ENCODE measurements at places on chromosomes 5 and 9. TPM values are rescaled to one million over a fixed set of nuclear protein-coding genes. Genes with fewer than 3 reads are reported as not detected.

Gene QRFP
- not detected for total RNA-seq

- no peak for DNase-seq
These were observed 28.1 kb downstream of the CPEB4 start for GRCh38 chr5:173916233-173916632.

DNA sequence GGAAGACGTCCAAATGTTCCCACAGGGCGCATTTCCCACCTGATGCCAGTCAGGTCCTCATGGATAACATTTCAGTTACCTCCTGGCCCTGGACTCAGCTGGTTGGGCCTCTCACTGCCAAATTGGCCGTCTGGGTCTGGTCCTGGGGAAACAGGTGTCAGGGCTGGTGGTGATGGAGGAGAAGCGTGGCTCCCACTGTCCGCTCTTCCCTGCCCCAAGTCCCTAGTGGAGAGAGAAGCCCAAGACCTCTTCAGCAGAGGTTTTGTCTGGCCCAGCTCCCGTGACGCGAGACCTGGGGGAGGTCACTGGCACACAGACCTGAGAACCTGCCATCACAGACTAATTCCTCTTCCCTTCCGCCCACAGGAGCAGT is 27.8 kb upstream of the PRDM12 start:
- DNase-seq: no peak

Gene HOMER1
- total RNA-seq: 6.8 TPM

Gene TMC1
- 0.13 TPM for total RNA-seq

- no peak for DNase-seq
These were observed 538 bp upstream of the ARHGEF28 start for GRCh38 chr5:73625372-73625943.

- no peak for DNase-seq
These were observed 891.1 kb upstream of the CTNND2 start for GRCh38 chr5:12795333-12795663.

Gene ABLIM3
- total RNA-seq: 5.1 TPM

DNA sequence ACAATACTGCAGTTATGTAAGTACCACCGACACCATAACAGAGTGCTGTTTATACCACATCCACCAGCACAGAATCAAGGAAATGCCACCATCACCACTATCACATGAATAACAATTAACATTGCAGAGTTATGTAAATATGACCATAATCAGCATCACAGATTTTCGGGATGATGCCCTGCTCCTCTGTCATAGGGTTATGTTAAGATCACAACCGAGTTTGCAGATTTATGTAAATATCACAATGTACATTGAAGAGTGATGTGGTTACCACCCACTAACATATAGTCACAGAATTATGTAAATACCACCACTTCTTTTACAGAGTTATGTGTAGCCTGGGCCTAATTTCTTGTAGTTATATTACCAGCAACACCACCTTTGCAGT is 61.8 kb downstream of the SHC3 start:
- DNase-seq: no peak

Gene ANKRD20A1
- 1.2 TPM for total RNA-seq

- DNase-seq: no peak
These were observed 110.7 kb downstream of the TLE1 start for GRCh38 chr9:81578606-81579005.

Gene TAF1L
- total RNA-seq: not detected

DNA sequence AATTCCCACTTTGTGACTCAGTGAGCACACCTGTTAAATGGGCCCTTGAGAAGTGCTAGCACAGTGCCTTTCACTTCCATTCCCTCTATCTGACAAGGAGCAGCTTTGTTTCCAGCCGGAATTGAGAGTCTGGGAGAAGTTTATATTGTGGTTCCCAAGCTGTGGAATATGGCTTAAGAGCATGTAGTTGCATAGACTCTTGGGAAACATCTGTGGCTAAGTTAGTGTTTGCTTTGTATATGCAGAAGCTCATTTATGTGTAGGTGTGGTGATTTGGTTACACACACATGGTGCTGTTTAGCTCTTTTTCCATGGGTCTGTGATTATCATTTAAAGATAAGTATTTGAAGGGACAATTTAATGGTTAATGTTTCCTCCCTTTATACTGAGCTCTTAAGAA is 110.5 kb upstream of the HMHB1 start:
- DNase-seq: no peak

GRCh38 chr9:110030632-110031031 is 177.3 kb downstream of the C9orf152 start:
- DNase-seq: no peak

- no peak for DNase-seq
These were observed 61.4 kb downstream of the SERINC5 start for GRCh38 chr5:80194468-80194867.

DNA sequence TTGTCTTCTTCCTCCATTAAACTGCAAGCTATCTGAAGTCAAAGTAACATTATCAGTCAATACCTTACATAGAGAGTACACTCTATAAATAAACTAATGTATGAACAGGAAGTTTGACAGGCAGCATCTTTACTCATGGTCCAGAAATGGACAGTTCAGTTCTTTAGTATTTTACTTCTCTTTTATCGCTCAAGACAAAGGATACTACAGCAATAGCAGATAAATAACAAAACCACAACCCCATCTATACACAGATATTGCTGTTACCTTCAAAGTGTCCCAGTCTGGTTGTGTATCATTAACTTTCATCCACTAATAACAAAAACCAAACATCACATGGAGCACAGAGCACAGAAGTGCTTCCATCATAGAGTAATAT is 46.4 kb downstream of the SEMA5A start:
- no peak for DNase-seq

- peak; percentile 82 for DNase-seq
These were observed 22.2 kb upstream of the RNU6ATAC start for GRCh38 chr9:134186471-134187109.

DNA sequence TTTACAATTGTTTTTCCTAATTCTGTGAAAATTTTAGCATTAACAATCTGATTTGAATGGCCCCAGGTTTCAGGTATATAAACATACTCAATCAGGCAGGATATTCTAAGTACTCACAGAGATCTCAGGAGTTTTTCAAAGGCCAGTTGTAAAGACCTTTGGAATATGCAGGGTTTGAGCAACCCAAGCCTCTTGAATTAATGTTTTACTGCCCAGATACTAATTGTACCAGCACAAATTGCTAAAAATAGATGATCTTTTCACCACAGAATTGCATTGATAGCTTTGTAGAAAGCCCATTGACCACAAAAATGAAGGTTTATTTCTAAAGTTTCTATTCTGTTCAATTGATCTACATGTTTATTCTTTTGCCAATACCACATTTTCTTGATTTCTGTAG is 186.5 kb downstream of the OSTF1 start:
- DNase-seq: no peak

GRCh38 chr5:78308703-78309102 is 14.2 kb upstream of the AP3B1 start:
- DNase-seq: no peak

DNA sequence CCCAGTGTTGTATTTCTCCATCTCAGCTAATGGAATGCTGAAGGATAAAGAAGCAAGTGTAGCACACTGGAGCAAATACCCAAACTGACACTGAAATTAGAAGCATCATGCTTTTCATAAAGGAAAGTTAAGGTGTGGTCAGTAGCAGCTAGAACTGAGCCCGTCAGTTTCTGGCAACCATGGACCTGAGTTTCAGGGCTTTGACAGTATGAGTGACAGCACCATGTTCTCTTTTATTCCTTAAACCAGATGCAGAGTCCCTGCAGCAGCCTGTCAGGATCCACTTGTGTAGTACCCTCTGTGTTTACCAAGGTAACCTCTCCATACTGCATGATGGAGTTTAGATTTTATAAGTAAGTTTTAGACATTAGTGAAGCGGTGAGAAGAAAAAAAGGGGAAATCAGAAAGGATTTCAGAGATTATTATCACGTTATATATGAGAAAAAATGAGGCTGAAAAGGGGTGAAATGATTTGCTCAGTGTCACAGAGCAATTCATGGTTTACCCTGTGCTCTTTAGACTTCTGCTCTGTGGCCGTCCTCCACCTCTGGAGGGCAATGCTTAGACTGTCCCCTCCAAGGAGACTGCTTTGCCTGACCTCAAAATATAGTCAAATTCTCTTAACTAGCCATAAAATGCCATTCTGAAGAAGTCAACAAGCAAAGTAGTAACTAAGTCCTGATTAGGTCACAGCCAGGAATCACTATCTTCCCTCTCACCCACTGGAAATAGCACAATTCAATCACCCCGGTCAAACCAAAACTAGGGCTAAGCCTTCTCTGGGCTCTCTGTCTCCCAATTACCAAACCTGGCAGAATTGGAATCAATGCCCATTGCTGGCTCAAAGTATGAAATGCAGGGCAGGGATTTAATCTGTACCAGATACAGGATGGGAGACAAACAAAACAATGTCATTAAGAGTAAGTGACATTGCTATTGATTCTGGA is 10.5 kb upstream of the MYOT start:
- no peak for DNase-seq

Gene CEL
- 12.1 TPM for total RNA-seq

GRCh38 chr9:134403682-134404301 is 77.5 kb downstream of the RXRA start:
- DNase-seq: peak; percentile 94

Gene ZDHHC11
- 3.8 TPM for total RNA-seq

DNA sequence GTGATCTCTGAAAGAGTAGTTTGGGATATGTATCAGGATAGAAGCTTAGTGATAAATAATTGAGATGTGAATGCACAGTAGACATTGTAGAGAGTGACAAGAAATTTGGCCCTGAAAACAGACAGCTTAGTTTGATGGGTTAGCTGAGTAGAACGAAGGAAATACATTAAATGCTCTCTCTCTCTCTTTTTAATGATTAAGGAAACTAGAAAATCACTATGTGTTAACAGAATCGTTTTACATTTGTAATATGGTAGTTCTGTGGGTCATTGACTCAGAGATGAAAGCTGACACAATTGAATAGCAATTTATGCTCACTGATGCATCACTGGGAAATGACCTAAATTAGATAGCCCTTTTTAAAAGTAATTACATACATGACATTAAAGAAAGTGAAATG is 739.8 kb upstream of the PTPRD start:
- no peak for DNase-seq

DNA sequence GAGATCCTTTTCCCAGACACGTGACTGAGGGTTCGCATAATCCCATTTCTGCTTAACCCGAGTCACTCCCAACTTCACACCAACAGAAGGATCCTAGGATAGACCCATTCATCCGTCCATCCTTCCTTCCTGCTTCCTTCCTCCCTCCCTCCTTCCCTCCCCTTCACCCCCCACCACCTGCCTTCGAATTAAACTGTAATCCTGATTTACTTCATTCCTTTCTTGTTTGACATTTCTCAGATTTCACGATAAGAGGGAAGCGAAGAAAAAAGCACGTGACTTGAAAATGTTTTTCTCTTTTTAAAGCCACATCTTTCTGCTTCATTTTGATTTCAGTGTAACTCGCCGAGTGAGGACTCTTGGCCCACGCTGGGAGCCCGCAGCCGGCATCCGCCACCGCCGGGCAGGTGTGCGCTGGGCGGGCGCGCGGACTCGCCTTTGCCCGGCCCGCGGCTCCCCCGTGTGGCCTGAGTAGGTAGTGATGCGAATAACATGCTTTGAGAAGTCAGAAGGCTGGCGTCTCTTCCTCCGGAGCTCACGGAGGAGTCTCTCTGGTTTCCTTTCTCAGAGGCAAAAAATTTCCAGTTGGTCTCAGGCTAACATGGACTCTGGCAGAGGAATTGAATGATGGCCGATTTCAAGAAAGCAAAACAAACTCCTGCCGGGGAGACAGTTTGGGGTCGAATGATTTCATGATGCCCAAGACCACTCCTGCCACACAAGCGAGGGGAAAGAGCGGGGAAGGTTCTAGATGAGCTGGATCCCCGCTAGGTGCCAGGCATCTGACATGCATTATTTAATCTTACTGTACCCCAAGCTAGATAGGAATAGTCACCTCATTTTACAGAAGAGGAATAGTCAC is 117.7 kb downstream of the SLC12A2 start:
- peak; percentile 95 for DNase-seq

Gene NXNL2
- not detected for total RNA-seq

- no peak for DNase-seq
These were observed 126.0 kb downstream of the FOXD1 start for GRCh38 chr5:73322437-73323076.

Gene ZMYND19
- total RNA-seq: 37.4 TPM

- no peak for DNase-seq
These were observed 38.9 kb upstream of the IQGAP2 start for GRCh38 chr5:76364226-76364589.

Gene FBXO10
- 3.0 TPM for total RNA-seq

Gene PTCH1
- total RNA-seq: 22.5 TPM

GRCh38 chr9:87594194-87594593 is 96.5 kb downstream of the DAPK1 start:
- DNase-seq: no peak

GRCh38 chr5:73638344-73639095 is 12.5 kb downstream of the ARHGEF28 start:
- no peak for DNase-seq

DNA sequence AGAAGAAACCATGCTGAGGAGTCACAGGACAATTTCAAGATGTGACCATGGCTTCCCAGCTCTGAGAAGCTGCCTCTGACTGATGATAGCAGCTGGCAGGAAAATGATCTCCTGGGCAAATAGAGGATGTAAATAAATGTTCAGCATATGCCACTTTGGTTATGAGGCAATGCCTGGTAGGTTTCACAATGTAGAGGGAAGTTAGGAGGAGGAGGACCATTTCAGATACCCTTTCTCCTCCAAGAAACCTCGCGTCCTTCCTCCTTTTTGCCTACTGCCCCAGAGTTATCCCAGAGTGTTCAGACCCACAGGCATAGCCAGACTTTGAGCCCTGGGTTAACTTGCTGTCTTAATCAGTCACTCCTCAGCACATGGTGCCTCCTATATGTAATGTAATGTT is 541.6 kb upstream of the DAP start:
- no peak for DNase-seq

GRCh38 chr5:91018200-91018599 is 364.9 kb downstream of the ARRDC3 start:
- DNase-seq: no peak

DNA sequence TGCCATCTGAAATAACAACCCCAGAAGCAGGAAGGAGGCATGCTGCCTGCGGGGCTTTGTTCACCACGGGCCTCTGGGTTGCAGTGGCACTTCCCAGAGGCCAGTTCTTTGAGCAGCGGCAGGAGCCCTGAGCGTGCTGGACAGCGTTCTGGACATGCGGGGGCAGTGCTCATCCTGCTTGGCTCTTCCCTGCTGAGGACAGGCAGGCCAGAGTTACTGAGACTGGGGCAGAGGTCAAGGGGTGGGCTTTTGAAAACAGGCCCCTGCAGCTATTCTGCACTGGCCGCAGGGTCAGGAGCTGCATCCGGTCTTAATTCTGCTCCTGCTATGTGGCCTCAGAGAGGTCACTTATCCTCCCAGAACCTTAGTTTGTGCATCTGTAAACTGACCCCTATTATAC is 258.6 kb downstream of the FSTL4 start:
- peak; percentile 66 for DNase-seq

Gene PIGO
- total RNA-seq: 21.3 TPM

- DNase-seq: no peak
These were observed 582.0 kb upstream of the TUSC1 start for GRCh38 chr9:26260238-26260637.

DNA sequence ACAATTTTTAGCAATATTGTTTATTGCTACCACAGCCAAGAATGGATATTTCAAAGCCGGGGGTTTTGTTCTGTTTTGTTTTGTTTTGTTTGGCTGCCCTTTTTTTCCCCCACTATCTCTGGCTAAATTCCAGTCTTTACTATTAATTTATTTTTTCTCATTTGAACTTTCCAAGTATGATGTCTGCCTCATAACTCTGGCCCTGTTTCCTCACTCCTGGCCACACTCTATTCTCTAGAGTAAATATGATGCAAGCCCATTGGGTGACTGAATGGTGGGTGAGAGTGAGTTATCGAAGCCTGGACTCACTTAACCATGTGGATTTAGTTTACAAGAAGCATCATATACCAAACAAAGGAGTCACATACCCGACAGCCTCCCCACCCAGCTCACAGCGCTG is 41.9 kb downstream of the WDR36 start:
- DNase-seq: no peak

Data from lower leg skin (tissue), 4 donors.